ENCODE measurements at places on chromosomes 1 and 21.

DNA sequence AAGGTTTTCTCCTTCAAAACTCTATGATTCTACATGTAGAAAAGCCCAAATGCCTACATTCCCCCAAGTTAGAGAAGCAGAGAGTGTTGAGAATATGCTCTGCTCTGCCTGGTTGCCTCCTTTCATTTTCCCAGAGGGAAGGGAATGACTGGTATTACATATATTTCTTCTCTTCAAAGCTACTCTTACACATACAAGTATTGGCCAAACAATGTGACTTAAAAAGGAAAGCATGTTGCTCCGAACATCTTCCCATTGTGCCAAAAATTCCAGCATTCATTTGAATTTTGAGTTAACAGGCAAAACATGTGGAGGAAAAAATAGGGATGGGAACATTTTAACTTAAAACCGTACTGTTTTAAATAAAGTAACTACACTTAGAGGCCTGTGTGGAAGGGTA lies 125.2 kb downstream of the COQ8A start:
- no peak for DNase-seq

DNA sequence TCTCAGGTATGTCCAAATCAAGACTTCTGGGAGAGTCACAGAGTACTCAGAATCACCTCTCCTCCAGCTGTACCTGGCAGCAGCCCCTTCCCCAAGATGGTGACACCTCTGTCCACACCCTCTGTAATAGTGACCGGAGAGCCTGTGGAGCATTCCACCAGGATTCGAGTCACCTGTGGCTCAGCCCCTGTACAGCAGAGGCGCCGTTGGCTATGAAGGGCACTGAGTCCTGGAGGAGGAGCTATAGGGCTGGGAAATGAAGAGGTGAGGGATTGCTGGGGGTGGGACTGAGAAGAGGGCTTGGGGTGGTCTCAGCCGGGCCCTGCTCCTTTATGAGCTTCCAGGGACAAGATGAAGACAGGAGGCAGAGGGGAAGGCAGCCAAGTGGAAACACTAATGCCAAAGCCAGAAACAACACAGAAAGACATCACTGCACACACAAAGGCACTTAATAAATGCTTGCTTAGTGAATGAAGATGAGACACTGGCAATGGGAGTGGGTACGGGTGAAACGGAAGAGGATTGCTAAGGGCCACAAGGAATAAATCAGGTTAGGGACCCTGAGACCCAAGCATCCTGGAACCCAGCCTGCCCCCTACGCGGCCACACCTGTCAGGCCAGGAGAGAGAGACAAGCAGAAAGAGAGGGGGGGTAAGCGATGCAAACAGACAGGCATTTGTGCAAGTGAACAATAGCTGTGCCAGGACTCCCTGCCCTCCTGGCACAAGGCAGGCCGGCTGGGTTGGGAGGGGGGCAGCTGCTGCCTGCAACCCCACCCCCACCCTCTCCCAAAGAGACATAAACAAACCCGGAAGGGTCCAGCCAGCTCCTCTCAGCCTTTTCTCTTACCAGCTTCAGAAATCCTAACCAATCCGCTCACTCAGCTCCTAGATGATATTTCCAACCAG lies 3.9 kb downstream of the ARHGEF2 start:
- DNase-seq, result no peak

DNA sequence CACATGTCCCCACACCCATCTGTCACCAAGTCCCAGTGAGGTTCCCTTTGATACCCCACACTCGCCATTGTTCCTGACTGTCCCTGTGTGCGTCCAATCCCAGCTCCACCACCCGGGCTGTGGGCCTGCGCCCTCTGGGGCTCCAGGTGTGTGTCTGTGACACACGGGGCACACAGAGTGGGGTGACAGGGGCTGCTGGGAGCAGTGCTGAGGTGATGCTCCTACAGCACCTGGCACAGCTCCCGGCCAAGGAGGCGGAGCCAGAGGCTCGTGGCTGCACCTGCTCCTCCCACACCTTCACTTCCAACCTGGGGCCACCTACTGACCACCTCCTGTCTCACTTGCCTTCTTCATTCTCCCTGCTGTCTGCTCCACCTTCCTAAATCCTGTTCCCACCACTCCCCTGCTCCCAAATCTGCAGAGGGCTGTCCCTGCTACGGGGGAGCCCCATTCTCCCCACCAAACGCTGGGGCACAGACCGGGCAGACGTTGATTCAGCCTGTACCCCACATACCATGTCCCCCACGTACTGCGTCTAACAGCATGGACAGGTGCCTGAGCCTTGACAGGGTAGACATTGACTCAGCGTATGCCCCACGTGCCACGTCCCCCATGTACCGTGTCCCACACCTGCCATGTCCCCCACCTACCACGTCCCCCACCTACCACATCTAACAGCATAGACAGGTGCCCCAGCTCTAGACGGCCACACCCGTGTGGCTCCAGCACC lies 16.4 kb downstream of the WDR4 start:
- DNase-seq, result no peak

- no peak for DNase-seq
These were observed 125.6 kb upstream of the ADAR start for GRCh38 chr1:154733621-154734020.

GRCh38 chr1:10515301-10515975 lies 40.7 kb downstream of the PEX14 start:
- DNase-seq, result peak; percentile 85

GRCh38 chr21:29376556-29376955 lies 77.8 kb downstream of the BACH1 start:
- DNase-seq, result peak; percentile 58

- no peak for DNase-seq
These were observed 18.1 kb downstream of the COL6A1 start for GRCh38 chr21:45999581-46000181.

DNA sequence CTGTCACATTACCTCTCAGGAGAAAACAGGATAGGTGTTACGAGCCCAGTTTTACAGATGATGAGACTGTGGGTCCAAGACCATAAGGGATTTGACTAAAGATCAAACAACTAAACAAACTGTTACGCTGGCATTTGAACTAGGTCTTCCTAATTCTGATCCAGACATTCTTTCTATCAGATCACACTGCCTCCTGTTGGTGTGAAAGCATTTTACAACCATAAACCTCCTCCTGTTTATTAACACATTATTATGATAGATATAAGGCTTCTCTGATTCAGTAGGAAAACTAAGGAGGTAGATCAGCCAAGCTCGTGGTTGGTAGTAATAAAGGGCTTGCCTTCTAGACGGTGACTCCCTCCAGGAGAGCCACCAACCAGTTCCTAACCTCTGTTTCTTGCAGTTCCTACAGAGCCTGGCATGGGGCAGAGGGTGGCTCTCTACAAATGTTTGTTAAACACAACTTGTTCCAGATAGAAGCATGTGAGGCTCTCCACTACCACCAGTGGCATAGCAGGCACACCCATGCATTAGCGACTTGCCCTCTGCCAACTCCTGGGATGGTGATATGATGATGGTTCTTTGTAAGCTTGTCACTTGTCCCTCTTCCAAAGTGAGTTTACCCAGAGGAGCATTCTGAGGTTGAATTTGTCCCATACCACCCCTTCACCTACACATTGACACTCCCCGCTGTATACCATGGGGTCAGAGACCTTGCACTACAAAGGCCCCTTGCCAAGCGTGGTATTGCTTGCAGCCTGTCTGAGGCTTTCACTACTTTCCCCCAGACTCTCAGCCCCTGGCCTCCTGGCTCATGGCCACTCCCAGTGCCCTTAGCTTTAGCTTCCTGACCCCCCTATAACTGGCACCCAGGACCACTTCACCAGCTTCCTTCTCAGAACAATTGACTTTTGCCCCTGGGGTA lies 96.4 kb upstream of the HOOK1 start:
- DNase-seq, result peak; percentile 13

DNA sequence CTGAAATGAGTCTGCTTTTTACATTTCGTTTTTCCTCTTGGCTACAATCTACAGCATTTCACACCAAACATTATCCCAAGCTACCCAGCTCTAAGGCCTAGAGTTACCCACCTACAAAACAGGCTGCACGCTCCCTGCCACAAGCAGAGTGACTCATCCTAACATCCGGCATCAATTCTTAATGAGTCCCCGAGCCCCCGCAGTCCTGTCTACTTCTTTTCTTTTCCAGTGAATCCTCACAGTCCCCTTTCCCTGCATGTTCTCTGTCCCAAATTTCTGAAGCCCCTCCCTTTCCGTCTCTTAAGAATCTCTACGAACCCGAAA lies 650 bp downstream of the PCNX2 start:
- peak; percentile 50 for DNase-seq

GRCh38 chr1:67144696-67145095 lies 9.9 kb upstream of the C1orf141 start:
- no peak for DNase-seq

- no peak for DNase-seq
These were observed 103.8 kb downstream of the EPB41 start for GRCh38 chr1:29017975-29018712.

DNA sequence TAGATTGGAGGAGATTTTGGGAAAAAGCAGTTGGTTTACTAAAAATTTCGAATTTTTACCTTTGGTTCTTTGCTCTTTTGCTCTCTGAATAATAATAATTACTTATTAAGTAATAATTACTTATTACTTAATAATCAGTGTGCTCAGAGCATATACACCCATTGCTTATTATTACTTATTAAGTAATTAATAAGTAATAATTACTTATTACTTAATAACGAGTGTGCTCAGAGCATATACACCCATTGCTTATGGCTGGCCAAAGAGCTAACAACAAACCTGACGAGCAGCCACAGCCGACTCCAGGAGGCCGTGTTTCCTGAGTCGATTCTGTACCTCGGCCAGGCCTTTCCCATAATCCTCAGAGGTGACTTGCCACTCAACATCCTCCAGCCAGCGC lies 20.5 kb downstream of the SPTA1 start:
- DNase-seq, result no peak

DNA sequence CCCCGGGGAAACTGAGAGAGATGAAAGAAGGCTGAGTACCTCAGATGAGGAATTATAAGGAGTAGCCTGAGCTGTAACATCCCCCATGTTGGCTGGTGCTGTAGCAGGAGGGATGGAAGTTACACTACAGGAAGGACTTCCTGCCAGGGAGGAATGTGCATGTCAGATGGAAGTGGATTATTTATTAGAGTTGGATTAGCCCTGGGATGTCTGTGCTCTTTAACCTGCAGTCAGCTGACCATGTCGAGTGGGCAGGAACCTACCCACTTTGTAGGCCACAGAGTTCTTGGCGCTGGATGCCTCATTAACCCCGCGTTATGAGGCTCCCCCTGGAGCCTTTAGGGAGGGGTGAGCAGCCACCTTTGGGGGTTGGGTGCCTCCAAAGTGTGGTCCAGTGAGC lies 757 bp upstream of the SEMA4A start:
- DNase-seq, result no peak

GRCh38 chr1:6554907-6555778 lies at the start of gene TAS1R1:
TSS of gene TAS1R1 (plus strand) at chr1:6555307. CDS start at chr1:6555374, 67 bp downstream.
- DNase-seq, result no peak

- DNase-seq, result no peak
These were observed 4.1 kb upstream of the DNMT3L start for GRCh38 chr21:44265734-44266270.

Data from suppressor macrophage (primary cell).